ENCODE measurements at places on chromosomes 13 and 19. TPM values are rescaled to one million over a fixed set of nuclear protein-coding genes. Genes with fewer than 3 reads are reported as not detected.
A peak's percentile ranks its signal among the peaks of the same experiment; 100 is the strongest.

DNA sequence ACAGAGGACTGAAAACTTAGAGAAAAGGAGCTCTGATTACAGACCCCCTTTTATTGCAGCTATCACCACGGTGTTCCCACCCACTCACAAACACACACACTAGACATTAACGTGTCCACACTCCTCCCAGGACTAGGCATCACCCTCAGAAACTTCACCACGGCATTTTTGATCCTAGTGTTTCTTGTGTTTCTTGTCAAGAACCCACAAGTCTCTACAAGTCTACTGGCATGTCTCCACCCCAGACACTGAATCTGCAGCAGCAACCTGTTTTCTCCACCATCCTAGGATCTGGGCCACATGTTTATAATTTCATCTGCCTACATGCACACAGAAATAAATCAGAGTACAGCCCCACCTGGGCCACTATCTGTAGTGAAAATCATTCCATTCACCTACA lies 4.3 kb downstream of the ZNF486 start:
- peak; percentile 66 for DNase-seq

- no peak for DNase-seq
Observed at GRCh38 chr19:46644720-46645119, 8.7 kb upstream of the GNG8 start.

DNA sequence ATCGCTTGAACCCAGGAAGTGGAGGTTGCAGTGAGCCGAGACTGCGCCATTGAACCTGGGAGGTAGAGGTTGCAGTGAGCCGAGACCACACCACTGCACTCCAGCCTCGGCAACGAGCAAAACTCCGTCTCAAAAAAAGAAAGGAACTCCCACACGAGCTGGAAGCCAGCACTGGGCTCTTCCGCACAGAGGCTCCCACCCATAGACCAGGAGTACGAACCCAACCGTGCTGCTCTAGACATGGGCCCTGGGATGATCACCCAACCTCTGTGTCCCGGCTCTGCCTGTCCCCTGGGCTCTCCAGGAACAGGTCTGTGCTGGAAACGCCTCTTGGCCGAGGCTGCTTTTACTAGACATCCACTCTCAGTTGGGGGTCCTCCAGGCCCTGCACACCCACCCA lies 12.0 kb downstream of the DOT1L start:
- no peak for DNase-seq

- peak; percentile 61 for DNase-seq
Observed at GRCh38 chr13:109836629-109837607, 50.5 kb upstream of the IRS2 start.

DNA sequence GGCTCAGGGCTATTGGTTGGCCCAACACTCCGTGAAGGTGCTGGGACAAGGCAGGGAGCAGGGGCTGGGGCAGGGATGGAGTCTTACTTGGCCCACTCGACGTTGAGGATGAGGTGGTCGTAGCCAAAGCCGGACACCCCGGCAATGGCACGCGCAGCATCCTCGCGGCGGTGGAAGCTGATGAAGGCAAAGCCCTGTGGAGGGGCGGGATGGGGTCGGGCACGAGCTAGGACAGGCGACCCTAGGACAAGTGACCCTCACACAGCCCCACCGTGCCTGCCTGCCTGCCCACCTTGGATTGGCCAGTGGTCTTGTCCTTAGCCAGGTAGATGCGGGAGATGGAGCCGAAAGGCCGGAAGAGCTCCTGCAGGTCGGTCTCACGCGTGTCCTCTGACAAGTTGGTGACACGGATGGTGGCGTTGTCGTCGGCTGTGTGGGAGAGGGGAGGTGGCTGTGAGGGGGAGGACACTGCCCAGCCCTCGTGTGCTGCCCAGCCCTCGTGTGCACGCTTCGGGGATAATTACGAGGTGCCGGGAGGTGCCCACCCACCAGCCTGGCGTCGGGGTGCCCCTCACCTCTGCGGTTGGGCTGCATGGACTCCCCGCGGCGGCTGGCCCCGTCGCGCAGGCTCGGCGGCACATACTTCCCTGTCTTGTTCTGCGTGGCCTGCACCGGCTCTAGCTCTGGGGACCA lies 4.0 kb downstream of the P2RY11 start:
- no peak for DNase-seq

DNA sequence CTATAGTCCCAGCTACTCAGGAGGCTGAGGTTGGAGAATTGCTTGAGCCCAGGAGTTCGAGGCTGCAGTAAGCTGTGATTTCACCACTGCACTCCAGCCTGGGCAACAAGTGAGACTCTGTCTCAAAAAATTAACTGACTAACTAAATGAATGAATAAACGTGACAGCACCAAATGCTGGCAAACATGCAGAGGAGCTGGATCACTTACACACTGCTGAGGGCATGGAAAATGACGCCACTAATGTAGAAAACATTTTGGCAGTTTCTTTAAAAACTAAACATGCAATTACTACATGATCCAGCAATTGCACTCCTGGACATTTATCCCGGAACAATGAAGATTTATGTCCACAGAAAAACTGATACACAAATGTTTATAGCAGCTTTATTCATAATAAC lies 31.3 kb upstream of the GTF3A start:
- no peak for DNase-seq

- DNase-seq = no peak
Observed at GRCh38 chr19:28943651-28944050, 269.3 kb downstream of the UQCRFS1 start.

DNA sequence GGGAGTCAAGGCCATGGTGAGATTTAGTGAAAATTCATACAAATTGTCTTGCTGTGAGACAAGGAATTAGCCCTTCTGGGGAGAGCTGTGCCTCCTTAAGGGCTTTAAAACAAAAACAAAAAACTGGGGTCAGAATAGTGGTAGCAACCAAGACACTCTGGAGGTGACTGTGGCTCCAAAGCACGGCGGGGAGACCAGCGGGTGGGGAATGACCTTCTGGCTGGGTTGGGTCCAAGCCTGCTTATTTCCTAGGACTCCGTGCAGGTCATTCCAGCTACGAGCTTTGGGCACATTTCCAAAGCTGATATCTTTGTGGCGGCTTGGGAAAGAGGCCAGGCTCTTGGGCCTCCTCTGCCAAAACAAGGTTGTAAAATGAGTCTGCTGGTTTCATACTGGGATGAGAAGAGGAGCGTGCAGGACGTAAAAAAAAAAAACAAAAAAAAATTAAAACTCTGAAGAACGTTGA lies 348.3 kb downstream of the UQCRFS1 start:
- peak; percentile 60 for DNase-seq

- DNase-seq = no peak
Observed at GRCh38 chr13:60120617-60121336, 43.0 kb downstream of the DIAPH3 start.

DNA sequence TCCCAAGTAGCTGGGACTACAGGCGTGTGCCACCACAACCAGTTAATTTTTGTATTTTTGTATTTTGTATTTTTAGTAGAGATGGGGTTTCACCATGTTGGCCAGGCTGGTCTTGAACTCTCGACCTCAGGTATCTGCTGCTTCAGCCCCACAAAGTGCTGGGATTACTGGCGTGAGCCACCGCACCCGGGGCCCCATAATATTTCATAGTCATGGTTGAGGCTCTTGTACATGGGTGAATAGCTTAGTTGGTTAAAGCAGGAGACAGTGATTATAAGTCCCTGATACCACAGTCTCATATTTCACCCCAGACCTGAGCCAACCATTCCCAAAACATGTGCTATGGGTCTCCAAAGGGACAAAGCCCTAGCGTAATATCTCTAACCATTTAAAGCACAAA lies 26.1 kb downstream of the MBNL2 start:
- no peak for DNase-seq

GRCh38 chr19:30559446-30559845 lies 187.3 kb downstream of the ZNF536 start:
- no peak for DNase-seq

DNA sequence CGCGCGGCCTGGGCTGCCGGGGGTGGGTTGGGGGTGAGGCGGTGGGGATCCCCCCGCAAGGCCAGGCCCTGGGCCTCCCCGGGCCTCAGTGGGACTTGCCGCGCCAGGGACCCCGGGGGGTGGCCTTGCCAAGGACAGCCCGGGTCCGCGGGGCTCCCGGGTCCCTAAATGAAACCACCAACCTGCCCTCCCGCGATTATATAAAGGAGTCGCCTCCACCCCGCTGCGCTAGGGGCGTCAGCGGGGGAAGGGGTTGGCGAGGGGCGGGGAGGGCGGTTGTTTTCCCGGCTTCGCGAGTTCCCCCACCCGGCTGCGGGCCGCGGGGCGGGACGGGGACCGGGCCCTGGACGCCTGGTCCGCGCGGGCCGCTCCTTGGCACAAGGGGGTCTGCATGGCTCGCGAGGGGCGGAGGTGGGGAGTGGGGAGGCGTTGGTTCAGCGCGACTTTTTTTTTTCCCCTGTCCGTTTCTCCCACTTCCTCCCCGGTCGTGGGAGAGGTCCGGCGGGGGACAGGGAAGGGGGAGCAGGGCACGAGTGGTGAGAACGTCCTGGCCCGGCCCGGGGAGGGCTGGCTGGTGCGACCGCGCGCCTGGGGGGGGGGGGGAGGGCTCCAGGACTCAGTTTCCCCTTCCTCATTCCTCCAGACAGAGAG lies 822 bp upstream of the ZBTB7A start:
- DNase-seq = no peak

DNA sequence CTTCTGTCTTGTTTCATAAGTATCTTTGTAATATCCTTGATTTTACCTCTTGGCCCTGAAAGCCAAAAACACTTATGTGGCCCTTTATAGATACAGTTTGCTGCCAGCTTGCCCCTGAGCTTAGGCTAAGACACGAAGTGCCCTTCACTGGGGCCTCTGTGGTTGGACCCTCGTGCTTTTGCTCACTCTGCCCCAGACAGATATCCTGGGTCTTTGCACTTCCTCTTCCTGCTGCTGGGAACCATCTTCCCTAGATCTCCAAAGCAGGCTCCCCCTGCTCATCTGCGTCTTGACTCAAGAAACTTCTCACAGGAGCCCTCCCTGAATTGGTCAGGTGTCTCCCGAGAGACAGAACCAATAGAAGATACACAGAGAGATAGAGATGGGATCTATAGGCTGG lies 2.0 kb upstream of the TNFSF14 start:
- DNase-seq = no peak

- DNase-seq = no peak
Observed at GRCh38 chr13:109418111-109418510, 368.3 kb downstream of the IRS2 start.

- DNase-seq = peak; percentile 69
Observed at GRCh38 chr19:17751103-17751911, at the start of gene FCHO1. FCHO1 (plus strand) TSS chr19:17751477; CDS start chr19:17755165, 3,688 bp downstream.

- no peak for DNase-seq
Observed at GRCh38 chr13:112416647-112417046, 40.5 kb downstream of the SPACA7 start.

DNA sequence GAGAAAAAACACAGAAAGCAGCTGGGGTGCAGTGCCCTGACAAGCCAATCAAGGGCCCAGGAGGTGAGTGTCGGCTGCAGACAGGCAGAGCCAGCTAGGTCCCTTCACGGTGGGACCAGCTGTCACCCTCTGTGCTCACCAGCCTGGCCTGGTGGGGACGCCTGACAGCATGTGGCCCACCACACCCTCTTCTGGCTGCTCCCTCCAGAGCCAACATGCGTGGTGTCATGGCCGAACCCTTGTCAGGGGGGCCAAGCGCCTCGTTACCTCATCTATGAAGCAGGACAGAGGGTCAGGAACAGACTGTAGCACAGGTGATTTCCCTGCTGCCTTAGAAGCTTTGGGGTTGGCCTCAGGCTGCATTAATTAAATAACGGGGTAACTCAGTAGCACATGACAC lies 40.0 kb upstream of the ISYNA1 start:
- DNase-seq = no peak

APC2 gene
- total RNA-seq = 0.26 TPM

IGLON5 gene
- total RNA-seq = not detected

MEIOSIN gene
- total RNA-seq = not detected

DCAF15 gene
- 30.0 TPM for total RNA-seq

SBK2 gene
- total RNA-seq = not detected

LENG9 gene
- 10.2 TPM for total RNA-seq

CBARP gene
- 0.73 TPM for total RNA-seq

CYP4F2 gene
- 2.2 TPM for total RNA-seq

ZSCAN18 gene
- total RNA-seq = 109 TPM

Data from ureter (tissue), 1 donor.